Activated CD4-positive, alpha-beta T cell treated with anti-CD3 and anti-CD28 coated beads for 36 hours (primary cell): ENCODE measurements at places on chromosomes 5 and 9. TPM values are rescaled to one million over a fixed set of nuclear protein-coding genes. Genes with fewer than 3 reads are reported as not detected.

DNA sequence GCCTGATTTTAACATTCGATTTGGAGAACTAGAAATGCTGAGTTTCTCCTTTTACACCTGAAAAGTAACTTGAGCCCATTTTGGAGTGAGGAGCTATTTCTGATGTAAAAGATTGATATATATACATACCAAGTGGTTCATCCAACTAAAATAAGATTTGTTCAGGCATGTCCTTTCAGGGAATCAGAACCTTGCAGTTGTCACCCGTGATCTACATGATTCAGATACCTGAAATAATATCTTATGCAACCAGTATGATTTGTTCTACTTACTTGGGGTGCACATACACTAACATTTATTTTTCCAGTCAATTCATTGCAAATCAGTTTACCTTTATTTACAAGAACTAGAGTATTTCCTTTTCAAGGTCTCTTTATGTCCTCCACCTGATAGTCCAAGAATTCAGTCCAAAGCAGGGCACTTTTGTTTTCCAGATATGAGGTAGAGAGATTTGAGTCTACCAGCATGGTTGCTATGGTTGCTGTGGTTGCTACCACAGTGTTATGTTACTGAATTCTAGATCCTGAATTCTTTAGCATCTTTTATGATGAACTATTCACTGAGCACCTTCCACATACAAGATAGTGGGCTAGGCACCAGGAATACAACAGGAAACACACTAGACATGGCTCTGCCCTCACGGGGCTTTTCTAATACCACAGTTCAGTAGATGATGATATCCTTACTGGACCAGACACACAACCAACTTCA is 49.3 kb downstream of the CCL28 start:
- peaks cover 5% of the 10 kb centered on the region for H3K27me3 ChIP-seq
- H3K36me3 ChIP-seq = peaks cover 8% of the 10 kb centered on the region
- H3K4me3 ChIP-seq = no peak overlapping the region
- DNase-seq = no peak
- H3K4me1 ChIP-seq = peaks cover 8% of the 10 kb centered on the region

The NPM1 gene
- 3,905 TPM for total RNA-seq

The KCNT1 gene
- total RNA-seq = not detected

- no peak overlapping the region for H3K4me3 ChIP-seq
- H3K36me3 ChIP-seq = no peaks in the 10 kb centered on the region
- H3K27me3 ChIP-seq = peaks cover 2% of the 10 kb centered on the region
- no peak for DNase-seq
These were observed 217.3 kb downstream of the LRRC70 start for GRCh38 chr5:62795926-62796325.

The LRRC14B gene
- total RNA-seq = 0.11 TPM

- no peak overlapping the region for H3K4me3 ChIP-seq
- H3K27me3 ChIP-seq = peaks cover 11% of the 10 kb centered on the region
- no peaks in the 10 kb centered on the region for H3K4me1 ChIP-seq
- no peak overlapping the region for H3K27ac ChIP-seq
These were observed 141.5 kb upstream of the FBXL17 start for GRCh38 chr5:108523360-108523759.

GRCh38 chr9:93260263-93261066 is 76.5 kb downstream of the WNK2 start:
- no peaks in the 10 kb centered on the region for H3K36me3 ChIP-seq
- no peak overlapping the region for H3K4me3 ChIP-seq
- no peak overlapping the region for H3K27ac ChIP-seq
- DNase-seq = peak; percentile 1

DNA sequence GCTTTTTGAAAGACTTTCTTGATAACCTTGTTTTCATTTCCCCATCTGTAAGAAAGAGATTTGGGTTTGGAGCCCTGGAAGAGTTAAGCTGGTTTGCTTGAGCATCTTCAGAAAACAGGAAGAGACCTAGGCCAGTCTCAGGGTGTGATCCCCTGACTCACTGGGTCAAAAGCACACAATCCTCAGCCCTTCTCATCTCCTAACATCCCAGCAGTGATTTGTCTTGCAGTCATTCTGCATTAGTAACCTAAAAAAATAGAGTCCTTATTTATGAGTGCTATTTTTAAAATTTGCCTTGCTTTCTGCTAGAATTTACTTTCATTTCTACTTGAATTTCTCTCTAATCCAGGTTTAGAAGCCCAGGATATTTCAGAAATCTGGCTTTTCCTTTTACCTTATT is 16.4 kb upstream of the ARSB start:
- no peak for DNase-seq
- H3K36me3 ChIP-seq = no peaks in the 10 kb centered on the region
- peaks cover 17% of the 10 kb centered on the region for H3K27me3 ChIP-seq
- no peak overlapping the region for H3K4me3 ChIP-seq

DNA sequence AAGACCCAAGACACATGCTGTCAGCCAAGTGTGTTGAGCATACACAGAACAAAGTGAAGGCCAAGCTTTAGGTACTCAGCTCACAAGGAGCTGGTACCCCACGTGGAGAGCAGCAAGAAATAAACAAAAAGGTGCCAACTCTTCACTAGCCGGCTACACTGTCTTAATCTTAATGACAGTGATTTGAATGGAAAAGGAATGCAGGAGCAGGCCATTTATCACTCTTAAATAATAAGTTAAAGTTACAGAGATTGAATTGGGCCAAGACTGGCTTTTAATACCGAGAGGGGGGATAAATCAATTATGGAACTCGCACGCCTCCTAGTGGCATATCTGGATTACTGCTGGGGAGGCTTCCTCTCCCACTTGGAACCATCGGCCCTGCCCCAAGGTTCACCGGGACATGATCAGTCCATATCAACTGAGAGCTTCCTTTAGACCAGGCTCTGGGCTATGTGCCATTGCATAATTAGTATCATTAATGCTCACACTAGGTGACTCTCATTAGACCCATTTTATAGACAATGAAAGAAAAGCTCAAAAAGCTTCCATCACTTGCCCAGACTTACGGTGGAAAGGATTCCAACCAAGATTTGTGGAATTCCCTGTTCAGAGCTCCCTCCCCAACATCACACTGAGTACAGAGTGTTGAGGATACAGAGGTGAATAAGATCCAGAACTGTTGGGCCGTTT is 94.0 kb downstream of the ACTL7B start:
- peaks cover 2% of the 10 kb centered on the region for H3K27me3 ChIP-seq
- no peak overlapping the region for H3K4me3 ChIP-seq
- no peaks in the 10 kb centered on the region for H3K4me1 ChIP-seq
- no peaks in the 10 kb centered on the region for H3K36me3 ChIP-seq
- peak; percentile 64 for DNase-seq
- H3K27ac ChIP-seq = no peak overlapping the region

DNA sequence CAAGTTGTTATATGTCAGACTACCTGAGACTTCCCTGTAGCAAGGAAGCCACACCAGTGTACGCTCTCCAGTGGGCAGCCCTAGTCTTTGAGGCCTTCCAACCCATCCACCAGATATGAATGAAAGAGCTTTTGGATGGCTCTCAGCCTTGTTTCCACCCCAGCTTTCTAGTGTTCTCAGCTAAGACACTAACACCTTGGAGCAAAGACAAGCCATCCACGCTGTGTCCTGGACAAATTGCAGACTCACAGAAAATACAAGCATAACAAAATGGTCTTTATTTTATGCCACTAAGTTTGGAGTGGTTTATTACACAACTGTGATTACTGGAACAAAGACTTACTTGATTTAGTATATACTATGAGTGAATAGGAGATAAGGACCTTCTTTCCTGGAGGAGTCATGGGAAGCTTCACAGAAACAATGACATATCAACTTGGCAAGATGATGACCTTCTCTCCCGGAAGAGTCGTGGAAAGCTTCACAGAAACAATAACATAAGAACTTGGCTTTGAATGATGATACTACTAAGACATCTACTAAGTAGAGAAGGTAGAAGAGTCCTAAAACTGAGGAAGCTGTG is 134.0 kb upstream of the VCAN start:
- H3K27ac ChIP-seq = no peak overlapping the region
- H3K4me3 ChIP-seq = no peak overlapping the region
- no peaks in the 10 kb centered on the region for H3K27me3 ChIP-seq
- DNase-seq = no peak

- H3K27ac ChIP-seq = no peak overlapping the region
- H3K36me3 ChIP-seq = no peaks in the 10 kb centered on the region
- no peaks in the 10 kb centered on the region for H3K27me3 ChIP-seq
- H3K4me3 ChIP-seq = no peak overlapping the region
- H3K4me1 ChIP-seq = no peaks in the 10 kb centered on the region
These were observed 806.0 kb upstream of the ZNF608 start for GRCh38 chr5:125552486-125552885.

The TRPM3 gene
- not detected for total RNA-seq

GRCh38 chr5:96742538-96742937 is 65.2 kb downstream of the ERAP1 start:
- peaks cover 56% of the 10 kb centered on the region for H3K36me3 ChIP-seq
- no peaks in the 10 kb centered on the region for H3K27me3 ChIP-seq
- H3K4me3 ChIP-seq = no peak overlapping the region
- H3K4me1 ChIP-seq = peaks cover 35% of the 10 kb centered on the region
- H3K27ac ChIP-seq = no peak overlapping the region

DNA sequence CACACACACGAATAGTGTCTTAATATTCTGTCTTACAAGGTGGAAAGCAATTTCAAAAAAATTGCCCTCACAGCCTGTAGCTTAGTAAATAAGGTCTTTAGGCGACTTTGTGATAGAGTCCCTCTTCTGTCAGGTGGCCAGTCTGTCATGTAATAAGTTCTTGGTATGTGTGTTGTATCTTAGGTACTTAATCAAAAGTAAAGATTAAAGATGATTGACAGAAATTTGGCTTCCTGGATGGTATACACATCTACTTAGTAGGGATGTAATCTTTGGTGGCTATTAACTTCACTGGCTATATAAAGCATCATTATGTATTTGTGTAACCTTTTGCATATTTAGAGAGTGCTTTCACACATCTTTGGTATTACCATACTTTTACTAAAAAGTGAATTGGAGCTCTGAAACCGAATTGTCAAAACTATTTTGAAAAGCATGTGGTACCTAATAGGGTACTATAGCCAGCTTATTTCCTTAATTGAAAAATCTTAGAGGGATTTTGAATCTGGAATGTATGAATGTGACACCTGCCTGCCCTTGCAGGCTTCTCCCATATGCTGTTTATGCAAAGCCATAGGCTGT is 3.4 kb downstream of the G3BP1 start:
- peak overlapping the region; percentile 55 for H3K27ac ChIP-seq
- peaks cover 60% of the 10 kb centered on the region for H3K4me1 ChIP-seq
- no peak for DNase-seq
- H3K27me3 ChIP-seq = no peaks in the 10 kb centered on the region
- peaks cover 52% of the 10 kb centered on the region for H3K36me3 ChIP-seq

The NDOR1 gene
- 27.0 TPM for total RNA-seq

The ST8SIA4 gene
- total RNA-seq = 31.7 TPM

DNA sequence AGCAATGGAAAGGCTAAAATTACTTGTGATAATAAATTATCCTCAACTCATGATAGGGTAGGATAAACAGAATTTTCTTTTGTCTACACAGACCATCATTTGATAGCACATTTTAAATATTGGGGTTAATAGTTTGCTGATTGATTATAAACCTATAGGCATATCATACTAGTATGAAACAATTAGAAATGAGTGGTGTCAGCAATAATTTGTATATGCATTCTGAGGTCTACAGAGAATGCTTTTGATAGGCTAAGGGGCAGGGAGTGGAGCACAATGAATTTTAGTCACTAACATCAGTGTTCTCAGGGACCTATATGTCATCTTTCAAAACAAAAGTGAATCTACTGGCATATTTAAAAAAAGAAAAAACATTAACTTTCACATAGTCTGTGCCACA is 27.8 kb upstream of the NADK2 start:
- H3K4me3 ChIP-seq = no peak overlapping the region
- DNase-seq = no peak
- no peaks in the 10 kb centered on the region for H3K36me3 ChIP-seq
- no peaks in the 10 kb centered on the region for H3K4me1 ChIP-seq

DNA sequence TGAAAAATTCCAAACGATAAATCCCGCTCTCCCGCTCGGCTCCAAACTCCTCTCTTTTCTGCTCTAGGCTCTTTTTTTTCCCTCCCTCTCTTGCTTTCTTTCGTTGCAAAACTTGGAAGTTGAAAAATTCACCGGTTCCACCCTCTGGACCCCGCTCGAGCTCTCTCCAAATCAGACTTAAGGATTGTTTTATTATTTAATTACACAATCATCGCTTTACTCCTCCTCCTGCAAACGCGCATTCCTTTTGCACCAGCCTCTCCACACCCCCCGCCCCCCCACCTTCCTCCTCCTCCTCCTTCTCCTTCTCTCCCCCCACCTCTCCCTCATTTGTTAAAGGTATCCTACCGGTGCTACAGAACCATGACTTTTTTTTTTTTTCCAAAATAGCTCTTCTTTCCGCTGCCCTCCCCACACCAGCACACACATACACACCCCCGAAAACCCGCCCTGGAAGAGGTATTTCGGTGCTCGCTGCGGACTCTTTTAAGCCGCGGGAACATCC is 535 bp upstream of the NFIB start:
- peak overlapping the region; percentile 62 for H3K4me3 ChIP-seq
- DNase-seq = peak; percentile 11
- H3K27me3 ChIP-seq = peaks cover 55% of the 10 kb centered on the region
- H3K27ac ChIP-seq = peak overlapping the region; percentile 42
- no peaks in the 10 kb centered on the region for H3K36me3 ChIP-seq

DNA sequence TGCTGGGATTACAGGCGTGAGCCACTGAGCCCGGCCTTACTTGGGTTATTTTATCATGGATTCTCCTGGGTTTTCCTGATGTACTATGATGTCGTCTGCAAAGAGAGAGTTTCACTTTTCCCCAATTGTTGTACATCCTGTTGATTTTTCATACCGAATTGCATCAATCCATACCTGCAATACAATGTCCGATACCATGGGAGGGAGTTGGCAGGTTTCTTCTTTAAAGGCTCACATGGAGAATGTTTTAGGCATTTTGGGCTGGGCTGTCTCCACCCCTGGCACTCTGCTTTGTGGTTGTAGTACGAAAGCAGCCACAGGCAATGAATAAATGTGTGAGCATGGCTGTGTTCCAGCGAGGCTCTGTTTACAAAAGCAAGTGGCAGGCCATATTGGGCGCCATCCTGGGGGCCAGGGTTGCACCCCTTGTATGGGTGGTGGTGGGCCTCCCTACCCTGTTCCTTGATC is 35.1 kb upstream of the EXOC3 start:
- H3K4me3 ChIP-seq = no peak overlapping the region
- peaks cover 18% of the 10 kb centered on the region for H3K4me1 ChIP-seq
- no peak for DNase-seq

- no peak overlapping the region for H3K27ac ChIP-seq
- no peak overlapping the region for H3K4me3 ChIP-seq
- H3K36me3 ChIP-seq = no peaks in the 10 kb centered on the region
- no peak for DNase-seq
- H3K27me3 ChIP-seq = peaks cover 13% of the 10 kb centered on the region
- H3K4me1 ChIP-seq = peaks cover 4% of the 10 kb centered on the region
These were observed 8.2 kb upstream of the AGPAT2 start for GRCh38 chr9:136695435-136695895.
